ENCODE measurements at places on chromosomes 2 and 18.

DNA sequence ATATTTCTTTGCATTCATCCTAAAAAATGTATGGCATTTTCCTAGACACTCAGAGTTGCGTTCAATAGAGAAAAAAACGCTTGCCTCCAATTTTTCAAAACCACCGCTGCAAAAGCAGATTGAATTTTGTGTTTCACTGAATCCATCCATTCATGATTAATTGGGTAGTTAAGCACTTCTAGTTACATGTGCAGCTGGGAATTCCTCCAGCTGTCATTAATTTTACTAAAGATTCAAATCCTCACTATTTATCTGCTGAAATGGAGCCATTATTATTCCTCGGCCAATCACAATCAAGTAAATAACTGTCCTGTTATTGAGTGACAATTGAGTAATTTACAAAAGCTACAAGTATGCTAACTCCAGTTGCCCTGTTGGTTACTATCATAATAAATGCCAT lies 75.8 kb upstream of the ARL5A start:
- no peak for DNase-seq

- no peak for DNase-seq
These were observed 319.5 kb downstream of the ALK start for GRCh38 chr2:29601872-29602271.

DNA sequence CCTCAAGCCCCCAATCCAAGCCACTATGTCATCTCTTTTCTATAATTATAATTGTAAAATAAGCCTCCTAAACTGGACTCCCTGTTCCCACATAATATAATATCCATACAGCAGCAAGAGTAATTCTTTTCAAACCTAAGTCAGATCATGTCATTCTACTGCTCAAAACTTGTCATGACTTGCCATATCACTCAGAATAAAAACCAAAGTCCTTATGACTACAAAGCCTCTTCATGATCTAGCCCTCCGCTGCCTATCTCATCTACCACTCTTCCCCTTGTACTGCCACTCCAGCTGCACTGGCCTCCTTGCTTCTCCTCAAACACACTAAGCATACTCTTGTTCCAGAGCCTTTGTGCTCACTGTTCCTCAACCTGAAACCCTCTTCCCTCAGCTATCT lies 69.9 kb downstream of the MEMO1 start:
- no peak for DNase-seq

DNA sequence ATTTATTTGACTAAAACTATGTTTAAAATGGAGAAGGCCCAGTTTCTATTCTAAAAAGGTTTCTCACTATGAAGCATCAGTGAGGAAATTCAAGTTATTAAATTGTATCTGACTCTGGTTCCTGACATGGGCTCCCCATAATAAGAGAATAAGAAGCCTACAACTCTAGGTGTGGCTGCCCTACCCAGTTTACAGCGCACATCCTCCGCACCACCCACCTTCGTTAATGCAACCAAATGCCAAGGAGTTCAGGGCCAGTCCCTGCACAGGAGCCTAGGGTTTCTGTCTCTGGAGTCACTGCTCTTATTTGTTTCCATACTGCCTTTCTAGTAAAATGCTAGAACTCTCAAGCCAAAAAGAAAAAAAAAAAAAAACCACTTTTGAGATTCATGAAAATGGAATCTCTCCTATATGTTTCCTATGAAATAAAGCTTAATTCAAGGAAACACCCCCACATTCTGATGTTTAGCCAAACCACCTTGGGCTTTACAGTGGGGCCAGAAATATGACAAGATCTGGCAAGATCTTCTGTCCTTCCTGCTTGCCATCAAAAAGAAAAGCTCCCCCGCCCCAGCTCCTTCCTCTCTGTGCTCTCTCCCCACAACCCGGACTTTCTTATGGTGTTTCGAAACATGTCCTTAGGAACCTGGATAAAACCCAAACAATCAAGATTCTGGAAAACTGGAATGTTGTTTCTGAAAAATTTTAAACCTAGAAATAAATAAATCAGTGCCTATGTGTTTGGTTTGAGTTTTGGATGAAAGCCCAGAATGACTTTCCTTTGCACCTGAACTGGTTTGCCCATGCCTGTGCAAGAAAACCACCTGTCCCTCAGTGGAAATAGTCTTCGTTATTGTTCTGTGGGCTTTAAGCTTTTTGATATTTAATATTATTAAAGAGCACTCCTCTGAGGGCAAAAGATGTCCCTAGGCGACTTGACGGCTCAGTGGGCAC lies 136.7 kb downstream of the SP3 start:
- DNase-seq: no peak

DNA sequence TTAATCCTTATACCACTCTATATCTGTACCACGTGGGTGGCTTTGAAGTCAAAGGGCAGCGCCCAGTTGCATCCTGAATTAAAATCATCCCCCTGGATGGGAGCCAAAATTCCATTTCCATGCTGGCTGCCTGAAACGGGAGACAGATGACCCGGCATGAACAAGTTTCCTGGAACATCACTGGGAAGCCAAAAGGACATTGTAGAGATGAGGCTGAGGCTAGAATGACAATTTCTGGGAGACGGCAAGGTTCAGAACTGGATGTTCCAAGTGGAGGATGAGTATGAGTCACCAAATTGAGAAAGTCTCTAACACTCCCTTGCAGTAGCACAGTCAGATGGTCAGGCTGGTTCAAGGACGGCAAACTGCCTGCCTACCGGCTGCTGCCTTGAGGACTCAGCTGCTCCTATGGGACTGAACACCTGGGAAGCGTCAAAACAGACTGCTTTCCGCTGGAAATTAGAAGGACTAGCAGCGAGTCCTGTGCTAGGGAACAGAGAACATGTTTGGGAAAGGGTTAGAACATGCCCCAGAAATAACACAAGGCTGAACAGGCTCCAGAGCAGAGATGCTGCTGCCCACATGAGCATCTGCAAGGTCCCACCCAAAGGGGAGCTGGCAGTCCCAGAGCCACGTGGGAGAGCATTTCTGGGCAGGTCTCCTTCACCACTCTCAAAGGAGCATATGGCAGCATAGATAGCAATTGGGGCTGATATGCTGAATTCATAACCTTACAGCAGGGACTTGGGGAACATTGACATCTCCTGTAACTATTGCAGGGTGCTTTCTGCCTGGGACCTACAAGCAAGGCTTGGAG lies 32.0 kb downstream of the YPEL5 start:
- DNase-seq: no peak

DNA sequence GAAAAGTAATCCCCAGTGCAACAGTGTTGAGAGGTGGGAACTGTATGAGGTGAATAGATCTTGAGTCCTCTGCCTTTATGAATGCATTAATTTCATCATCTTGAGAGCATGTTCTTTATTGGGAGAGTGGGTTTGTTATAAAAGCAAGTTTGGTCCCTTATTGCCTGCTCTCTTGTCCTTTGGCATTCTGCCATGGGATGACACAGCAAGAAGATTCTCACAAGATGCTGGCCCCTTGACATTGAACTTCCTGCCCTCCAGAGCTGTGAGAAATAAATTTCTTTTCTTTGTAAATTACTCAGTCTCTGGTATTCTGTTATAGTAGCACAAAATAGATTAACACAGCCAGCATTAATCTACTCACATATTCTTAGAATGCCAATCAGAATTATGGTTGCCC lies 108.6 kb downstream of the EHBP1 start:
- no peak for DNase-seq

- DNase-seq: no peak
These were observed 313.8 kb downstream of the LNPK start for GRCh38 chr2:175688243-175688642.

DNA sequence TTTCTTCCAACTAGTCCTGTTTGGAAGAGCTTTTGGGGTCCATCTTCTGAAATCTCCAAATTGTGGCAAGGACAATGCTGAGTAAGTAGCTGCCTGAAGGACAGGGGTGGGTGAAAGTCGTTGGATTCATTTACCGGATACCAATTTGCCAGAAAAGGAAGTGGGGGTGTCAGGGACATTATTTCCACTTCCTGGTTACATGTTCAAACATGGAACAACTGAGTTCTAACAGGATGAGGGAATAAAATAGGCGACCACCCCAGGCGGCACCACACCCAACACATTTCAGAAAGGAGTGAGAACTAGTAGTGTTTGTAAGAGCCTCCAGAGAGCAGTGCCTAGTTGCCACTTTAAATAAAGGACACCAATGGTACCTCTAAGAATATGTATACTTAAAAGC lies 158.6 kb upstream of the SERTAD2 start:
- DNase-seq: no peak

- DNase-seq: no peak
These were observed 28.6 kb upstream of the FAM136A start for GRCh38 chr2:70330476-70330875.

DNA sequence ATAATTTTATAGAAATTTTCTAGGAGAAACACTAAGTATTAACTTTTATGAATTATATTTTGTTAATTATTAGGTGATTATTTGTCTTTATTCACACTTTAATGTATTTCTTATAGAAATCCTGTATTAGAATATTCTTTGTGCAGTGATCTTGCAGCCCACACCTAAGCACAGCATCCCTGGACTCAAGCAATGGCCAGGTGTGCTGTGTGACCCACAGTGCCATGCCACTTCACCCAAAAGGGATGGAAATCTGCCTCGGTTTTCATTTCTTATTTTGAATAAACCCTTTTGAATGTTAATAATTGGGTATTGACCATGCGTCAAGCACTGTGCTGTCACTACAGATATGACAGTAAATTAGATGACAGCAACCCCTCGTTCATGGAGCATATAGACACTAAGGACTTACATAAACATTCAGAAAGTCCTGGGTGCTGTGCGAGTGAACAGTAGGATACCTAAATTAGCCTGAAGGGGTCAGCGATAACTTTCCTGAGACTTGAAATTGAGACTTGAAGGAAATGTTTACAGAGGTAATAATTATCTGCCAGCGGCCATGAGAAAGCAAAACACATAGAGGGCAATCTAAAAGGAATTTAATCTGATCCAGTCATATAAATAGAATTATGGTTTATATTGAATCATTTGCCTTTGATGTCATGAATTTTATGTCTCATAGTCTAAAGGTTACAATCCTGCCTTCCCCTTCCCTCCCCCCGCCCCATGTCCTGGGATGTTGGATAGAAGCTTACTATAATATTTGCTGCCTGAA lies 52.7 kb upstream of the CALCRL start:
- DNase-seq: no peak

DNA sequence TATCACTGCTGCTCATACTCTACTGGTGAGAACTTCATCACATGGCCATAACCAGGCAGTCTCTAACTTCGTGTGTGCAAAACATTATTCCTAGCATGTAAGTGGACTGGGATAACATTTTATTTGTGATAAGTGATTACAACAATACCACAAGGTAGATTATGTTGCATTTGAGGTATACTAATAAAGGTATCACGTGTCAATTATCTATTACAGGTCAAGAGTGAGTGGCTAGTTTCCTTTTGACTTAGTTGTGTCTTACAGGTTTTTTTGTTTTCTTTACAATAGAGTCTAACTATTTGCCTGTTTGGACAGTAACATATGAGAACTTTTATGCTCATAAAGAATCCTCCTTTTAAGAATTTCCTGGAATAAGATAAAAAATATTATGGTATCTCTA lies 67.2 kb upstream of the DSC1 start:
- DNase-seq: no peak

GRCh38 chr2:168639441-168639898 lies 163.0 kb upstream of the NOSTRIN start:
- no peak for DNase-seq

- DNase-seq: no peak
These were observed 118.5 kb downstream of the RPIA start for GRCh38 chr2:88810017-88810416.

DNA sequence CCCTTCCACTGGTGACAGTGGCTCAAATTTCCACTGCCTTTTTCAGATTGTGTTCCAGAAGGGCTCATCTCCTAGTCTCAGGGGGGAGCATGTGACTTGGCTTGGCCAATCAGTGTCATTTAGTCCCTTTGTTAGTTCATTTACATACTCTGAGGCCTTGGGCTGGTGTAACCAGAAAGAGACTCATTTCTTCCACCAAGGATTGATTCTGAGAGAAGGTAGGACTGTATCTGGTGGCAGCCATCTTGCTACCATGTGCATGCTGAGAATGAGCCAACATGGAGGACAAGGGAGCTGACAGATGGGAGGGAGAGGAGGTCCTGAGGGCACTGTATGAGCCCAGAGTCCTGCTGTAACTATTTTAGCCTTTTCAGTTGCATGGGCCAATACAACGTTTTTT lies 191.7 kb downstream of the THSD7B start:
- DNase-seq: no peak

DNA sequence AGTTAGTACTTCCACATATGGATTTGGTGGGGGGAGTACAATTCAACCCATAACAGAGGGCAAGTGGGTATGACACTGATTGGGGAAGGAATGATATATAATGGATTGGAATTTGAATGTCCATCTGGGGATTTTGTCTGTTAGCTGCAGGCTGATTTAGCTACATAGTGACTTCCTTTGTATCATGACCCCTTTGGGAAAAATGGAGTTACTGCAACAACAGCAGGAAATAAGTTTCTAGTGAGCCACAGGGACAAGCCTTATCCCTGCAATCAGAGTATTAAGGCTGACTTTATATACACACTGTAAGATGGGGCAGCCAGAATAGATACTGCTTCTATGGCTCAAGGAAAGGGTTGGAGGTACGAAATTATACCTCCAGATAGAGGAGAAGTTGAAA lies 404.4 kb upstream of the MEIS1 start:
- DNase-seq: no peak

- DNase-seq: no peak
These were observed 6.5 kb upstream of the PPP3R1 start for GRCh38 chr2:68258851-68259250.

GRCh38 chr18:47969816-47970215 lies 39.4 kb upstream of the SMAD2 start:
- DNase-seq: no peak

DNA sequence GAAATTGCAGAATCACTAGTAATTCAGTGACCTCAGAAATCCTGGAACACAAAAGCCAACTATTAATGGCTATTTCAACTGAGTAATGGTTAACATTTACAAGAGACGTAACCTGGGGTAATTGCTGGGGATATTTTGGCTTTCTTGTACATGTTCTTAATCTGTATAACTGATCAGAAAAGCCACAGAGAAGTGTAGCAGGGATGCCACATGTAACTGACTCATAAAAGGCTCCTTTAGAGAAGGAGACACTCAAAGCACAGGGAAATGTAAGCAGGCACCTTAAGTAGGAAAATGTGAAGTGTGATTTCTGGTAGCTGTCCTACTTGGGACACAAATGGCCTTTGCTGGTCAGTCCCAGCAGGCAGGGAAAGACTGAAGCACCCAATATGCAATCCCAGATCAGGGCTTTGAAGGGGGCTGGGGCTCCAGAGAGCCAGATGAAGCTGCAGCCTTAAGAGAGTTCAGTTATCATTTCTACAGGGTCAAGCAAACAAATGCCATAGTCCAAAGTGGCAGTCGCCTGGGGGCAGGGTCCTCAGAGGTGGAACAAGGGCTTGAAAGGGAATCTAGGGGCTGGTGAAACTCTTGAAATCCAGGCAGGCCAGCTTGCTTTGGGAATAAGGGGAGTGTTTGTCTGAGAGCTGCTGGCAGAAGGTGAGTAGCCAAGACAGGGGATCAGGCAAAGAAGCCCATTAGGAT lies 7.2 kb upstream of the SPOPL start:
- DNase-seq: no peak

GRCh38 chr2:229611360-229611759 lies 103.0 kb downstream of the DNER start:
- no peak for DNase-seq

Data from CD4-positive, alpha-beta T cell (primary cell).